ENCODE measurements at places on chromosomes 6 and 20.

GRCh38 chr6:2764610-2765165 lies 505 bp upstream of the WRNIP1 start:
- peak; percentile 50 for DNase-seq

GRCh38 chr20:4740774-4741431 lies 19.2 kb downstream of the PRND start:
- peak; percentile 65 for DNase-seq

DNA sequence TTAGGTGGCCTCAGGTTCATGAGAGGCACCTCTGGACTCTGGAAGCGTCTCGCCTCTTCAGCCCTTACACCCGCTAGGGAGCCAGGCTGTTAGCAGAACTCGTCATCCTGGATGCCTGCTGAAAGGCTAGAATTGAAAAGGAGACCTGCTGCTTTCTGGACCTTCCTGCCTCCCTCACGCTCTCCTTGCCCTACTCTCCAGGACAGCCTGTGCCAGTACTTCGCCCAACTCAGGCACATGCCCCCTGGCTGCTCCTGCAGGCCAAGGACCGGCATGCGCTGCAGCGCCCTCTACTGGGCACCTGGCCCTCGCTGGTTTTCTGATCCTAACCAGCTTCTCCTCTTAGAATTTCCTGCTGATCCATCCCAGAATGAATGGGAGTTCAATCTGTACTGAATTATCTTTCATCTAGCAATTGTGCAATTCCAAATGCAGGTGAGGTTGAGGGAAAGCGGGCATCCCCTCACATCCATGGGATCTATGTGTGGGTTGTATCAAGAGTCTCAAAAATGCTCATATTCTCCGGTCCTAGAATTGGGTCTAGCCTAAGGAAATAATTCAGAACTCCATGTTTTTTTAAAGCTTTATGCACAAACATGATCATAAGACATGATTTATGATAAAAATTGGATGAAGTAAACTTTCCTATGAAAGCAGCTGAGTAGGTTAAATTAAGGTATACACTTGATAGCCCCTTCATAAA lies 78.0 kb downstream of the PTPN1 start:
- DNase-seq: peak; percentile 66

GRCh38 chr6:159376516-159377158 lies 207.4 kb downstream of the FNDC1 start:
- DNase-seq: no peak

- DNase-seq: peak; percentile 15
Observed at GRCh38 chr6:142075516-142076101, 57.1 kb upstream of the GJE1 start.

GRCh38 chr6:43221046-43221972 lies 8.0 kb downstream of the DNPH1 start:
- no peak for DNase-seq

DNA sequence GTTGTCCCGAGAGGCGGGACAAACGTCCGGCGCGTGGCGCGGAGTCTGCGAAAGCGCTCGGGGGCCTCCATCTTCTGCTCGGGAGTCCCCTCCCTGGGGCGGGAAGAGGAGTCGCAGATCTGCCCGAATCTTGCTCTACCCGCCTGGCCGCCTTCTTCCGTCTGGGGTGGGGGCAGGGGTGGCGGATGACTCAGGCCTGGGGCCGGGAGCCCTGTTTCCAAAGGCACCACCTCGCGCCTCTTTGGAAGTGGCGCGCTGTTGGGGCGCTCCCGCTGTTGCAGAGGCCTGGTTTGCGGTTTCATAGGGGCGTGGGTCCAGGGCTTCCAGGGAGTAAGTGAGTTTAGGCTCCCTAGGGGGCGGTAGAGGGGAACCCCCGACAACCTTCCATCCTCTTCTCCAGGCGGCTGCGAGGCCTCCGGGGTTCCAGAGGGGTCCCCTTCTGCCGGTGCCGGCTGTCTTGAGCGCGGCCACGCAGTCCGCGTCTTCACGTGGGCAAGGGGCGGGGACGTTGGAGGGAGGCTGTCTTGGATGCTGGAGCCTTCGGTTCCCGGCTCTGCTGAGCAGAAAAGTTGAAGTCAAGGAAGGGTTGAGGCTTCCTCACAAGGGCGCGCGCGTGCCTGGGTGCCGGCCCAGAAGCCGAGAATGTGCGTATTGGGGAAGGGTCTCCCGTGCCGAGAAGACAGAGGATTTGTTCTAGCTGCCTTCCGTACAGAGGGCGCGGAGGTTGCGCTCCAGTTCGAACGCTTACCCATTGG lies 2.6 kb upstream of the TFAP2C start:
- DNase-seq: peak; percentile 17

DNA sequence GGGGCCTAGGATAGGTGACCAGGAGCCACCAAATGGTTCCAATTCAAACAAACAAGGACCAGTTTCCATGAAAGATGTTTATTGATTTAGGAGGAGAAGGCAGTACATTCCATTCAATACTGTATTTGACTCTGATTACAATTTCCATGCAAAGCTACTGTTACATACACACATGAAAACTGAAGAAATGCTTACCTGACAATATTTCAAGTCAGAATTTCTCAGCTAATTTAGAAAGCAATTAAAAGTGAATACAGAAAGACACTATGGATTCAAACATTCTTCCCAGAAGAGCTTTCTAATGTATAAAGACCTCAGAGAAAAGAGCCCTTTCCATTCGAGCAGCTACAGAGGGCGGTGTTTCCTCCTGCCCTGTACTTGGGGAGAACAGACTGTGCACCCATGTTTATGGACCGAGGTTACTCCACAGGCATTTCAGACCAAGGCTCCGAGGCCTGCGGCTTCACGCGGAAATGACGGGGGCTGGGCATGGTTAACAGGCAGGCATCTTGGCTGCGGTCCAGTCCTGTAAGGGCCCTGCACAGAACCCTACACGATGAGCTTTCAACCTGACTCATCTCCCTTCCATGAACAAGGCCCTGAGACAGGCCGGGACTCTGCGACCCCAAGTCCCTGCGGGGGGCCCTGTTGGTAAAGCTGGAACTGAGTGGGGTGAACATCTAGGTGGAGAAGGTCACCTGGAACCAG lies 25.7 kb upstream of the TCFL5 start:
- no peak for DNase-seq

DNA sequence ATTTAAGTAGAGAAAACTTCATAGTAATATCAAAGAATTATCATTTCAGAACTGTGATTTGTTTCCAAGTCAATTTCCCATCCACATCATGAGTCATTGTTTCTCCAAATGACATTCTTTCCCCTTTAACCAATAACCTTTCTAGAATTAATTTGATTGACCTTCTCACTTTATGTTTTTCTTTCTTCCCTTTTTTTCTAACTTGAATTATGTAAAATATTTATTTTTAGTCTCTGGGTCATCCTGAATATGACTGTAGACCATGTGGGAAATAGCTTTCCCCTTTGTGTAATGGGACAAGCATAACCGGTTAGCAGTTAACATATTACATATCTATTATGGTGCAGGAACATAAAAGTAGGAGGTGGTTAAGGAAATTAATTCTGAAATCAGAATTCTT lies 291.1 kb downstream of the GJA1 start:
- no peak for DNase-seq

DNA sequence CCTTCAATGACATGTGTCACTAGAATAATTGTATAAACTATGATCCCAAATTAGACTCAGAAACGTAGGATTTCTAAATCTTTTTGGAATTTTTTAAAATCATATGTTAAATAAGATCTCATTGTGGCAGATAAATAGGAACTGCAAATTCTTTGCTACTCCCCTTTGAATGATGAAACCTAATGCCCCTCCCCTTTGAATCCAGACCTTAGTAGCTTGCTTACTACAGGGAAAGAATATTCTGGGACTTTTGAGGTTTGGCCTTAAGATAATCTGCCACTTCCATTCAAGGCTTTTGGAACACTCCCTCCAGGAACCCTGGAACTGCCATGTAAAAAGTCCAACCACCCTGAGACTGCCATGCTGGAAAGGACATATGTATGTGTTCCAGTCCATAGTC lies 7.1 kb downstream of the TDP2 start:
- DNase-seq: no peak

GRCh38 chr20:59148701-59149493 lies 14.7 kb upstream of the ZNF831 start:
- DNase-seq: no peak

DNA sequence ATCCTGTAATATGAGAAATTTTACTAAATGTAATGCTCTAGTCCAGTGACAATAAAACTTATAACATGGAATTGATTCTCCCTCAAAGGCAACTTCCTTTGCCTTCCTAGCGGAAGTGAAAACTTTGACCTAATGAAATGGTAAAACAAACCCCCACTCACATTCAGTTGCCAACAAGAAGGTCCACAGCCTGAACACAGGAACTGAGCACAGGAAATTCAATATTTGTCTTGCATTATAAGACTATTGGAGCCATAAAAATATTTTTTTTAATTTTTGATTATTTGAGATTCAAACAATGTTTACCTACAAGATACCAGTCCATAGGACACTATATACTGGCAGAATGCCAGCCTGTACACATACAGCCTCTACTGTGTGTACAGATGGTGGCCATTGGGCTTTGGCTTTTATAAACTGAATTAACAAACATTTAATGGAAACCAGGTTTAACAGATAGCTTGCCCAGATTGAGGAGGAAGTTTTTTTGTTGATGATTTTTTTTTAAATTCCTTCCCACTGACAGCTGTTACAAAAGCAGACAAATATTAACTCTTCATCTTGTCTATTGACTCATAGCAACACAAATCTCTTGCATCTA lies 481.5 kb upstream of the JAG1 start:
- DNase-seq: no peak

DNA sequence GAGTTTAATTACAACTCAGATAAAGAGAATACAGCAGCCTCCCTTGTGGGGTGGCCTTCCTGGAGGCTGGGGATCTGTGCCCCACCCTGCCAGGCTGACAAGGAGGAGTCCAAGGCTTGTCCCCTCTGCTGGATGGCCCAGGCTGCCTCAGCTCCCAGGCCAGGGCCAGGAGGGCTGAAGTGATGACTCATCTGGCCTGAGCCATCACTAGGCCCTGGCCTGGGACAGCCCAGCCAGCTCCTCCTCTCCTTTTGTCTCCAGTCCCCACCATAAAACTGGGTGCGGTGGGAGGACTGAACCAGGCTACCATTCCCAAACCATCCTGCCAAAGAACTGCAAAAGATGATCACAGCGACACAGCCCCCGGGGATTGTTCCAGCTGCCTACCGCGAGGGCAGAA lies 15.0 kb downstream of the GRM4 start:
- no peak for DNase-seq

- peak; percentile 80 for DNase-seq
Observed at GRCh38 chr20:49699200-49699992, 14.3 kb downstream of the B4GALT5 start.

DNA sequence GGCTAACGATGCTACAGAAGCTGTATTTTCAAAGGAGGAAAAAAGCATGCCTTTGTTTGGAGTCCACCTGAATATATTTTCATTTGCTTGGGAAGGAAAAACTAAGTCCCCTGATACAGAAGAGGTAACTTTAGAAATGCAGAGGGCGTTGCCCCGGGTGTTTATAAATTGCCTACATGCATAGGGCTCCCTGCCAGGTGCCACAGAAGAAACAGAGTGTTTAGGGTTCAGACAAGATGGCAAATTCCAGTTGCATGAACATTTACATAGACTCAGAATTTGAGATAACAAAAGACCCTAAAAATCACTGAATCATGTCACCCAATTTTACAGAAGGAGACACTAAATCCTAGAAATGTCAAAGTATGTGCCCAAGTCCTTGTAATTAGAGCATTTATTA lies 19.9 kb downstream of the RIN2 start:
- DNase-seq: no peak

DNA sequence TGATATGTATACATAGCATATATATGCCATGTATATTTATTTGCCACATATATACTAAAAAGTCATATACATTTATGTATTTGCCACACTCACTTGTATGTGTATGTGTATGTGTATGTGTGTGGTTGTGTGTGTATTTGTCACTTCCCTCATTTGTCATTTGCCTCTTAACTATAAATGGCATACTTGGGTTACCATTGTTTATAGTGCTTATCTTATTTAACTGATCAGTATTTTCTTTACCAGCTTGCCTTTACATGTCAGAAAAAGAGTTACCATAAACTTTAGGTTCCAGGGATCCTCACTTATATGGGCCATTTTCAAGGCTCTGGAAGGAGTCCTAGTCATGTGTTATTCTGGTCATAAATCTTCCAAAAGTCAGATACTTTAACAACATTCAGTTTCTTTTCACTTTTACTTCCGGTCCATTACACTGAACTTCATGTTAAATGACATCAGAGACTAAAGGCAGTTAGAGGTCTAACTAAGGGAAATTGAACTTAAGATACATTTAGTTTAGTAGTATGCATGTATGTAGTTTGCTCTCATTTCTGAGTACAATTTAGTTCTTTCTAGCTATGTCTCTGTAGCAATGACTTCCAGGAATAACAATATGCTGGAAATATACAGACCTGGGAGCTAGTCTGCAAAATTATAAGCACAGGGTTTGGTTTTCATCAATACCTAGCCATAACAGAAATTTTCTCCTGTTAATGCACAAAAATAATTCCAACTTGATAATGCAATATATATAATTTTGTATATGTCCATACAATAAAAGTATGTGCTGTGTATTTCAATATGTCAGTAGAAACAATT lies 33.7 kb upstream of the HIVEP1 start:
- DNase-seq: no peak

GRCh38 chr20:43840382-43841070 lies 74.1 kb upstream of the TOX2 start:
- DNase-seq: peak; percentile 69

DNA sequence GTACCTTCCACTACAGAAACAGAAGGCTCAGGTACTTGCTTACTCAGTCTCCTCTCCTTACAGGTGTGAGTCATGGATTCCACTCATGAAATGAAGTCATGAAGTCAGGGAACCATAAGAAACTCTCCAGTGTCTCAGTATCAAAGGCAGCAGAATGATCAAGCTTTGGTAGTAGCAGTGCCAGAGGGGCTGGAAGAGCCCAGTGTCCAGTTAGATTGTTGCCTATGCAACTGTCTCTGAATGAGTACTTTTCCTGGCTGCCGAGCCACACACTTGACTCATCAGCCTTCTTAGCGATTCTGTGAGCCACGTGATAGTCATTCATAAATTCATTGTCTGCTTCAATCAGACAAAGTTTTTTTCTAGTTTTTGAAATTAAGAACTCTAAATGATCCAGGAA lies 52.2 kb upstream of the DTNBP1 start:
- DNase-seq: peak; percentile 50

- DNase-seq: no peak
Observed at GRCh38 chr6:158018851-158019361, 37.2 kb downstream of the SYNJ2 start.

DNA sequence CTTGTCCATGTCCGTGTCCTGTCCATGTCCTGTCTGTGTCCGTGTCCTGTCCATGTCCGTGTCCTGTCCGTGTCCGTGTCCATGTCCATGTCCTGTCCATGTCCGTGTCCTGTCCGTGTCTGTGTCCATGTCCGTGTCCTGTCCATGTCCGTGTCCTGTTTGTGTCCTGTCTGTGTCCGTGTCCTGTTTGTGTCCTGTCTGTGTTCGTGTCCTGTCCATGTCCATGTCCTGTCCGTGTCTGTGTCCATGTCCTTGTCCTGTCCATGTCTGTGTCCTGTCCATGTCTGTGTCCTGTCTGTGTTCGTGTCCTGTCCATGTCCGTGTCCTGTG lies 55.0 kb upstream of the BHLHE23 start:
- no peak for DNase-seq

GRCh38 chr6:15790116-15790515 lies 127.3 kb upstream of the DTNBP1 start:
- no peak for DNase-seq

All from activated CD4-positive, alpha-beta T cell treated with anti-CD3 and anti-CD28 coated beads, Interleukin-2, Interleukin-4, amounts not matched to agents 100 ng/mL and 50 ng/mL, durations not matched to agents 16 hours and 8 hours (primary cell).